Lower lobe of right lung (tissue), 2 donors: ENCODE measurements at places on chromosomes 3 and 15.

DNA sequence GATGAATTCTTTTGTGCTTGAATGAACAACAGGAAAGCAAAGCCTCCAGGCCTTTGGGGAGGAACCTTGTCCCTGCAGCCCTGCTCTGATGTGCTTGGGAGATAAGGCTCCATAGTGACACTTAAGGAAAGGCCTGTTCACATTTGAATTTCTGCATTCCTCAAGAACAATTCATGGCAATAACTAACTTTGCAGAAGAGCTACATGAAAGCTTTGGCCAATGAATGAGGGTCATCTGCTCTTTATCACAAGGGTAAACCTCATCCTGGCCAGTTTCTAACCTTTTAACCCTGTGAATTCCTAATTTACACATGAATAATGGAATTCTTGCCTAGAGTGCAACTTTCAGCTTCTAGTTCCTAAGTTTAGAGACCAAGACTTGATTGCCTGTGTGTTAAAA is 5.6 kb downstream of the PRTG start:
- peaks cover 4% of the 10 kb centered on the region for H3K27me3 ChIP-seq
- DNase-seq, result no peak
- no peak overlapping the region for H3K27ac ChIP-seq
- H3K36me3 ChIP-seq, result no peaks in the 10 kb centered on the region

- H3K27me3 ChIP-seq, result no peaks in the 10 kb centered on the region
- H3K4me1 ChIP-seq, result no peaks in the 10 kb centered on the region
- no peak overlapping the region for H3K27ac ChIP-seq
- H3K4me3 ChIP-seq, result no peak overlapping the region
Measured at GRCh38 chr3:139846729-139847128, 88.3 kb upstream of the CLSTN2 start.

GRCh38 chr15:25339431-25339830 is 99.4 kb downstream of the UBE3A start:
- H3K36me3 ChIP-seq, result peaks cover 52% of the 10 kb centered on the region
- H3K27me3 ChIP-seq, result no peaks in the 10 kb centered on the region
- no peak overlapping the region for H3K4me3 ChIP-seq
- no peak for DNase-seq
- no peaks in the 10 kb centered on the region for H3K4me1 ChIP-seq

DNA sequence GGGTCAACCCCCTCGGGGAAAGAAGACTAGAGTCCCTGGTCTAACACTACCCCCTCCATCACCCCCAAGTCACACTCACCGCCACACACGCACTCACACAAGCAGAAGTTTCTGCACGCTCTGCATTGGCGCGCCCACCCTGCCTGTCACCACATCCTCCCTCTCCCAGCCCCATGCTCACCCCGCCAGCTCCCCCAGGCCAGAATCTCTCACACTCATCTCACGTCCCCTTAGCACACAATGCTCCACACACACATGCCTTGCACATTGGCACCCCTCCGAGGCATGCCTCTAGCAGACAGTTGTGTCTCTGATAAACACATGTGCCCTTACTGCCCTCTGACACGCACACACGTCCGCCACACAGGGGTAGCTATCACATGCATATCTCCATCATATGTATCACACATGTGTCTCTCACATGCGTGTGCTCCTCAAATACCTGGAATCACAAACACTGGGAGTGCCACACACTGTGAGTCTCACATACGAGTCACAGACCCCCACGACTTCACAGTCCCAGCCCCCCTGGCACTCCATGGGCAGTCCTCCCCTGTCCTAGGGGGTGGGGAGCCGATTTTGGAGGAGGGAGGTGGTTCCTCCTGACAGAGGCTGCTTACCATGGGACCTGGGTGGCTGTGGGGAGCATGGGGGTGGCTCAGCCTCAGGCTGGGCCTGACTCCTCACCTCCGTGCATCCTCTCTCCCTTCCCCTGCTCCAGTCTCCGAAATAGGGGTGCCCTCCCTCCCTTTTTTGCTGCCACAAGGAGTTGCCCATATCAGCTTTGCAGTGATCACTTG is 898 bp downstream of the FBLN2 start:
- peaks cover 22% of the 10 kb centered on the region for H3K27me3 ChIP-seq
- no peak overlapping the region for H3K27ac ChIP-seq
- no peak for DNase-seq
- no peaks in the 10 kb centered on the region for H3K36me3 ChIP-seq
- H3K4me1 ChIP-seq, result peaks cover 10% of the 10 kb centered on the region

DNA sequence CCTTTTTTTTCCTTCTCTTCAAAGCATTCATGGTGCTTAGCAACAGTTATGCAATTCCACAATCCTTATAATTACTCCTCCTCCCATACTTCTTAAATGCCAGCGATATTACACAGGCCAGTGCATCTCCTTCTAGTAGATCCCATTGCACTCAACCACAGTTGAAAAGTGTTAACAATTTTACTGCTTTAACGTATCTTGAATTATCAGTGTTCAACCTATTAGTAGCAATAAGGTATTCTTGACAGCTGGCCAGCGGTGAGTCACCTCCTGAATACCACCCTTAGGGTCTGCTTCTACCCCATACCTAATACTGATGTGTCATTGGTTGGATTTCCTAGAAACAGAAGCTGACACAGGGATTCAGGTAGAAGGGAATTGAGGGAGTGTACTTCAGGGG is 24.0 kb upstream of the TEX9 start:
- no peak overlapping the region for H3K4me3 ChIP-seq
- H3K4me1 ChIP-seq, result no peaks in the 10 kb centered on the region
- no peaks in the 10 kb centered on the region for H3K36me3 ChIP-seq
- no peak overlapping the region for H3K27ac ChIP-seq
- no peak for DNase-seq

DNA sequence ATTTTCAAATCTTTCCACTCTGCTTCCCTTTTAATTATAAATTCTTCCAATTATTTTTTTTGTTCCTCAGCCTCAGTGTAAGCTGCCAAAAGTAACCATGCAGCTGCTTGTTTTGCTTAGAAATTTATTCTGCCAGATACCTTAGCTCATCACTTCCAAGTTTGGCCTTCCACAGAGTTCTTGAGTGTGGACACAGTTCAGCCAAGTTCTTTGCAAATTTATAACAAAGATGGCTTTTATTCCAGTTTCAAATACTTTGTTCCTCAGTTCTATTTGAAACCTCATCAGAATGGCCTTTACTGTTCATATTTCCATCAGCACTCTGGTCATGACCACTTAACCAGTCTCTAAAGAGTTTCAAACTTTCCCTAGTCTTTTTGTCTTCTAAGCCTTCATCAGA is 10.3 kb downstream of the RTP1 start:
- H3K4me1 ChIP-seq, result peaks cover 6% of the 10 kb centered on the region
- H3K27ac ChIP-seq, result no peak overlapping the region
- H3K27me3 ChIP-seq, result no peaks in the 10 kb centered on the region
- DNase-seq, result no peak
